ENCODE measurements at places on chromosomes 13 and 19.

DNA sequence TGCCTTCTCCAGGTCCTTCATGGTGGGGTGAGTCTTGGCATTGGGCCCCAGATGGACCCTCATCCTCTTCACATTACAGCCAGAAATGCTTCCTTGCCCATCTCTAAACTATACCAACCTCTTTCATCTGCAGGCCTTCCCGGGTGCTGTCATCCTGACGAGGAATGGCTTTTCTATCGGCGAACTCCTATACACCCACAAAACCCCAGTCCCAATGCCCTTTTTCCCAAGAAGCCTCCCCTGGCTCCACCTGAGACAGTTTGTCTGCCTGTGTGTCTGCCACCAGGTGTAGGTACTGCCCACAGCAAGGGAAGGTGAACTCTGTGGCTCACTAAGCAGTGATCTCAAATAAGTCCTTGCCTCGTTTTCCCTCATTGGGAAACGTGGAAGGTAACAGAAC, 55.3 kb downstream of the PTPRS start:
- DNase-seq = no peak

- no peak for DNase-seq
Observed at GRCh38 chr19:41932259-41932719, 4.0 kb upstream of the ERFL start.

GRCh38 chr19:18828786-18829185, 3.0 kb upstream of the UPF1 start:
- DNase-seq = no peak

- DNase-seq = no peak
Observed at GRCh38 chr19:2888731-2889224, 11.9 kb upstream of the ZNF57 start.

Measured in HCT116 (cell line).